ENCODE measurements at places on chromosomes 6 and 20. TPM values are rescaled to one million over a fixed set of nuclear protein-coding genes. Genes with fewer than 3 reads are reported as not detected.

EYA4 gene
- not detected for total RNA-seq

RNF8 gene
- total RNA-seq, result 23.5 TPM

RNF146 gene
- total RNA-seq, result 27.9 TPM

RAET1E gene
- not detected for total RNA-seq

PRPH2 gene
- not detected for total RNA-seq

VSX1 gene
- not detected for total RNA-seq

NOX3 gene
- total RNA-seq, result not detected

MCM8 gene
- total RNA-seq, result 33.2 TPM

SRXN1 gene
- 16.9 TPM for total RNA-seq

KIFC1 gene
- 127 TPM for total RNA-seq

DNA sequence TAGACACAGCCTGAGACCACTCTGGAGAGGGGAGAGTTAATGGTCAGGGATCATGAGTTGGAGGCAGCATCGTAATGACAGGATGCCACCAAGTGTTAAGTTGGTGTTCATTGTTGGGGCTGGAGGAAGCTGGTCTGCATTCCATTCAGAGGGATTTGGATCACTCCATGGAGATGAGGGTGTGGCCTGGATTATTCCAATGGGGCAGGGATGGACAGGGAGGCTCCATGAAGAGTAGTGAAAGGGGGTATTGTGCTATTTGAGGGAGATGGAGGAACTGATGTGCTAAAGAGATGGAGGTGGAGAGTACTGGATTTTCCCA lies 1.1 kb downstream of the SAPCD1 start:
- no peaks in the 10 kb centered on the region for H3K27me3 ChIP-seq
- H3K4me3 ChIP-seq, result no peak overlapping the region
- peaks cover 14% of the 10 kb centered on the region for H3K4me1 ChIP-seq
- DNase-seq, result no peak

- H3K27me3 ChIP-seq, result no peaks in the 10 kb centered on the region
- no peak for DNase-seq
- H3K4me3 ChIP-seq, result no peak overlapping the region
- peaks cover 37% of the 10 kb centered on the region for H3K36me3 ChIP-seq
- H3K27ac ChIP-seq, result no peak overlapping the region
- H3K4me1 ChIP-seq, result peaks cover 28% of the 10 kb centered on the region
These were observed 63.1 kb downstream of the CDS2 start for GRCh38 chr20:5189917-5190316.

GRCh38 chr20:40632346-40632976 lies 56.6 kb downstream of the MAFB start:
- H3K36me3 ChIP-seq, result no peaks in the 10 kb centered on the region
- no peaks in the 10 kb centered on the region for H3K27me3 ChIP-seq
- no peaks in the 10 kb centered on the region for H3K4me1 ChIP-seq
- no peak for DNase-seq
- H3K27ac ChIP-seq, result no peak overlapping the region
- no peak overlapping the region for H3K4me3 ChIP-seq

GRCh38 chr6:5229356-5229755 lies 31.4 kb downstream of the LYRM4 start:
- peaks cover 10% of the 10 kb centered on the region for H3K4me1 ChIP-seq
- H3K27ac ChIP-seq, result no peak overlapping the region
- no peak for DNase-seq
- H3K27me3 ChIP-seq, result no peaks in the 10 kb centered on the region
- H3K36me3 ChIP-seq, result no peaks in the 10 kb centered on the region

DNA sequence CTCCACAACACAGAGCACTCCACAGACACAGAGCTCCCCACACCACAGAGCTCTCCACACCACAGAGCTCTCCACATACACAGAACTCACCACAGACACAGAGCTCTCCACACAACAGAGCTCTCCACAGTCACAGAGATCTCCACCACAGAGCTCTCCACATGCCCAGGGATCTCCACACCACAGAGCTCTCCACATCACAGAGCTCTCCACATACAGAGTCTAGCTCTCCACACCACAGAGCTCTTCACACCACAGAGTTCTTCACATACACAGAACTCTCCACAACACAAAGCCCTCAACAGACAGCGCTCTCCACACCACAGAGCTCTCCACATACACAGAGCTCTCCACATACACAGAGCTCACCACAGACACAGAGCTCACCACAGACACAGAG lies 55.3 kb downstream of the ERMARD start:
- peaks cover 39% of the 10 kb centered on the region for H3K27me3 ChIP-seq
- peak; percentile 16 for DNase-seq
- no peaks in the 10 kb centered on the region for H3K36me3 ChIP-seq
- H3K4me3 ChIP-seq, result no peak overlapping the region
- peaks cover 42% of the 10 kb centered on the region for H3K4me1 ChIP-seq

DNA sequence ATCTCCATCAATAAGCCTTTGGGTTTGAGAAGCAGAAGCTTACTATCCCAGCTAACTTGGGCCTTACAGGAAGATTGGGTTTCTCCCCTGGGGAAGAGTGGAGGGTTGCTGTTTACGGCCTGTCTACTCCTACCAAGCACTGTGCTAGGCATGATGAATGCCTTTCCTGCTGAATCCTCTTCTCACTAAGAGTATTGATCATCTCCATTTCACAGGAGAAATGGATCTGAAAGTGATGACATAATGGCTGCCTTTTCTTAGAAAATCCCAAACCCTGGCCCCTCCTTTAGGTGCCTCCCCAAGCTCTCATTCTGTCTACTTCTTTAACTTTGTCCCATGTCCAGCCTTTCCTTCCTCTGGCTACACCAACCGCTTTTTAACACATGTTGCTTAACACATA lies 66.1 kb downstream of the TSHZ2 start:
- H3K27ac ChIP-seq, result no peak overlapping the region
- no peaks in the 10 kb centered on the region for H3K27me3 ChIP-seq
- peaks cover 13% of the 10 kb centered on the region for H3K4me1 ChIP-seq

GRCh38 chr6:14616656-14617055 lies 499.1 kb downstream of the CD83 start:
- no peak for DNase-seq
- no peak overlapping the region for H3K4me3 ChIP-seq
- H3K27ac ChIP-seq, result no peak overlapping the region
- no peaks in the 10 kb centered on the region for H3K36me3 ChIP-seq
- H3K27me3 ChIP-seq, result no peaks in the 10 kb centered on the region

- peaks cover 21% of the 10 kb centered on the region for H3K4me1 ChIP-seq
- H3K27me3 ChIP-seq, result no peaks in the 10 kb centered on the region
- DNase-seq, result no peak
- H3K27ac ChIP-seq, result peak overlapping the region; percentile 41
- H3K4me3 ChIP-seq, result no peak overlapping the region
These were observed 73.9 kb downstream of the AHI1 start for GRCh38 chr6:135423649-135424128.

GRCh38 chr20:49519777-49520359 lies 37.4 kb upstream of the KCNB1 start:
- DNase-seq, result no peak
- no peaks in the 10 kb centered on the region for H3K4me1 ChIP-seq
- H3K4me3 ChIP-seq, result no peak overlapping the region
- H3K27me3 ChIP-seq, result peaks cover 19% of the 10 kb centered on the region
- H3K27ac ChIP-seq, result no peak overlapping the region
- H3K36me3 ChIP-seq, result peaks cover 8% of the 10 kb centered on the region

DNA sequence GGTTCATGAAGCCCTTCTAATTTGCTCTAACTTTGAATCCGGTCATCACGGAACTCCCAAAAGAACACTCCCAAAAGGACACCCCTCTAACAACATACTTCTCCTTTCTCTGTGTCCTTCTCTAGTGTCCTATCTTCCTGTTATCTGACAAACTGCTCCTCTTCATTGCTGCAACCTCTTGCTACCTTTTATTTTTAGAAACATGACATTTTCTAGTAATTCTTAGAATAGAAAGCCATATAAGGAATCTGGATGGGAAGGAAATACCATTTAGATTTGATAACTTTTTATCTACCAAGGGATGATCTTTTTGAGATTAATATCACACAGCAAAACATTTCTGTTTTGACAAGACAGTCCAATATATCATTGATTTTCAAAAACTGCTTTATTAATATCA lies 63.1 kb downstream of the COL12A1 start:
- no peaks in the 10 kb centered on the region for H3K27me3 ChIP-seq
- no peak for DNase-seq
- no peak overlapping the region for H3K27ac ChIP-seq
- H3K4me3 ChIP-seq, result no peak overlapping the region
- H3K36me3 ChIP-seq, result no peaks in the 10 kb centered on the region

Data from activated CD4-positive, alpha-beta memory T cell treated with anti-CD3 and anti-CD28 coated beads, Interleukin-2, amount 10 ng/mL, durations not matched to agents 7 days and 5 days (primary cell).